ENCODE measurements at places on chromosomes 1 and 21. TPM values are rescaled to one million over a fixed set of nuclear protein-coding genes. Genes with fewer than 3 reads are reported as not detected.

The S100A2 gene
- not detected for total RNA-seq

The MOV10 gene
- 77.2 TPM for total RNA-seq

The HAO2 gene
- not detected for total RNA-seq

The FYB2 gene
- not detected for total RNA-seq

The PLA2G2C gene
- total RNA-seq: 0.29 TPM
